ENCODE measurements at places on chromosomes 6 and 20. TPM values are rescaled to one million over a fixed set of nuclear protein-coding genes. Genes with fewer than 3 reads are reported as not detected.

The ABHD16A gene
- 29.1 TPM for total RNA-seq

The LY86 gene
- 0.24 TPM for total RNA-seq

The DDX43 gene
- 0.29 TPM for total RNA-seq

The FBXO9 gene
- 54.1 TPM for total RNA-seq

The PSORS1C2 gene
- not detected for total RNA-seq

The FILIP1 gene
- not detected for total RNA-seq

The RCAN2 gene
- total RNA-seq = 5.4 TPM

The PAK5 gene
- not detected for total RNA-seq

The PRRT1 gene
- total RNA-seq = 0.36 TPM

The WFDC11 gene
- total RNA-seq = not detected

The ARFGEF3 gene
- total RNA-seq = 0.85 TPM

The NR2E1 gene
- not detected for total RNA-seq

The SLC35D3 gene
- not detected for total RNA-seq

The SYNJ2 gene
- total RNA-seq = 32.2 TPM

The ANKEF1 gene
- 1.3 TPM for total RNA-seq

The NKX2-4 gene
- total RNA-seq = not detected

The L3MBTL1 gene
- total RNA-seq = 7.7 TPM

The CD83 gene
- total RNA-seq = 21.8 TPM

The COL9A3 gene
- total RNA-seq = not detected

The HMGCLL1 gene
- total RNA-seq = not detected

The PSMB9 gene
- total RNA-seq = 296 TPM

The SIGLEC1 gene
- total RNA-seq = not detected

The SLC32A1 gene
- total RNA-seq = not detected

The ETV7 gene
- 5.8 TPM for total RNA-seq

The SNX21 gene
- 2.2 TPM for total RNA-seq

The PTCHD4 gene
- not detected for total RNA-seq

The VGLL2 gene
- total RNA-seq = not detected

The ESR1 gene
- not detected for total RNA-seq

The TP53TG5 gene
- total RNA-seq = 0.24 TPM

The NT5E gene
- total RNA-seq = 3.7 TPM

The IRF4 gene
- 705 TPM for total RNA-seq

The CPNE5 gene
- 1.5 TPM for total RNA-seq

The TPD52L1 gene
- total RNA-seq = 1.3 TPM

The RBM24 gene
- not detected for total RNA-seq

The PROKR2 gene
- total RNA-seq = not detected

The ANGPT4 gene
- total RNA-seq = not detected

The GSTA3 gene
- total RNA-seq = not detected

The TSBP1 gene
- not detected for total RNA-seq

The EFCAB8 gene
- total RNA-seq = 0.83 TPM

The PPP1R3G gene
- not detected for total RNA-seq

The PTPN1 gene
- 80.6 TPM for total RNA-seq

The TDRD6 gene
- not detected for total RNA-seq

The BMP5 gene
- not detected for total RNA-seq

The BEND3 gene
- total RNA-seq = 4.5 TPM

The KIFC1 gene
- 103 TPM for total RNA-seq

The IRAK1BP1 gene
- 2.4 TPM for total RNA-seq

The CCN6 gene
- total RNA-seq = 0.70 TPM
